Gastrocnemius medialis (tissue), 4 donors: ENCODE measurements at places on chromosomes 7 and 10.

GRCh38 chr10:109913306-109913892 is 9.9 kb downstream of the XPNPEP1 start:
- DNase-seq = no peak

GRCh38 chr7:102251531-102252365 is 34.9 kb upstream of the SH2B2 start:
- no peak for DNase-seq

DNA sequence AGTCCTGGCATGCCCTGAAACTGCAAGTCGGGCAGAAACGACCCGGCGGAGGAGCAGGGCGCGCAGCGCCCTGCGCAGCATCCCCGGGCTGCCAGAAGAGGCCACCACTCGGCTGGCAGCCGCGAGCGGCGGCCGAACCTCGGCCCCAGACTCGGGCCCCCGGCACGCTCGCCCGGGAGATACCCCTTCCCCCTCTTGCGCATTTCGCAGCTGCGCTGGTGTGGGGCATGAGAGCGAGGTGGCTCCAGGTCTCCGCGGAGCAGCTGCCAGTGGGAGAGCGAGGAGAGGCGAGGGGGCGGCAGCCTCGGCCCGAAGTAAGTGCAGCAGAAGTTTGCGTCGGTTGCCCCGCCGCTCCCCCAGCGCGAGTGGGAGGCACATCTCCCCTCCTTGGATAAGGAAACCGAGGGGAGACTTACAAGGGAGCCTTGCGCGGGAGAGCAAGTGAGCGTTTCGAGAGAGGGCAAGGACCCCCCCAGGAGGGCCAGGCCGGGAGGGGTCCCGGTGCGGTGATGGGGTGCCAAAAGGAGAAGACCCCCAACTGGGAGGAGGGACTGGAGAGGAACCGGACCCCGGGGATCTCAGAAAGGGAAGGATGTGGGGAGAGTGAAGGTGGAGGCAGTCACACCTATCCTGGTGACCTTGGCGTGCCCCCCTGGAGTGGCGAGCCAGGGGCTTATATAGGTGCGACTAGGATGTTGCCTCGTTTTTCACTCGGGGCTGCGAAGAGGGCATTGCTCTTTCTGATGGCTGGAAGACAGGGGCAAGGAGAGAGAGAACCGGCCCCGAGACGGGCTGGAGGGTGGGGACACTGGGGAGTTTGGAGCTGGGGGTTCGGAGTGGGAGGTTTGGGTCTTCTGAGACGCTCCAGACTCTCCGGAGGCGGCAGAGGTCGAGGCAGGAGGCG is 256.3 kb downstream of the OTUD1 start:
- DNase-seq = no peak

- no peak for DNase-seq
Measured at GRCh38 chr10:102781090-102781920, 37.6 kb downstream of the WBP1L start.

DNA sequence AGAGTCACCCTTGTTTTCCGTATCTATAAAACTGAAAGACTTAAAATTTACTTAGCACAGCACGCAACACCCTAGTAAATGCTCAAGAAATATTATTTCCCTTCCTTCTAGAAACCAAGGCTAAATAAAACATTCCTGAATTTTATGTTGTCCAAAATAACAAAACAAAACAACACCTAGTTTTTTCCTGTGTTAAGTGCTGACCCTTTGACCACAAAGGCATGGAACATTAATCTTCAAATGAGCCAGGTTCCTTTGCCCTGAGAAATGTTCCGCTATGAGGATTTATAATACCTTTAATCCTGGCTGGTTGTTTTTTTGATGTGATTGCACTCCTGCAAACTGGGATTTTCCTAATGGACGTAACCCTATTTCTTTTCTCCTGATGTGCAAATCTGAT is 29.0 kb upstream of the DGKI start:
- no peak for DNase-seq

DNA sequence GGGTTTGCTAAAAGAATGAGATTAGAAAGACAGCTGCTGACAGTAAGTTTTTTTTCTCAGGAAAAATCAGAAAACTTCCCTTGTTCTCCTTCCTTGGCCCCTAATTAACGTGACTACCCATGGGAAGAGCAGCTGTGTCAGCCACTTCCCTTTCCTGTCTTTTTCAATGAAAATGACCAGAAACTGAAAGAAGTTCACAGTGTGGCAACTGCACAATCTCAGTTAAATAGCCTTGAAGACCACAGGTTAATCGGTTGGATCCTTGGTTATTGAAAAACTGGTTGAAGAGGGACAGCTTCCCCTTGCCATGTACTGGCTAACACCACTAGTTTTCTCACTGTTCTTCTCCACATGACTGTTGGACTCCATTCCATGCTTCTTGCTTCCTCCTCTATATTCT is 148.8 kb upstream of the AGR3 start:
- no peak for DNase-seq

DNA sequence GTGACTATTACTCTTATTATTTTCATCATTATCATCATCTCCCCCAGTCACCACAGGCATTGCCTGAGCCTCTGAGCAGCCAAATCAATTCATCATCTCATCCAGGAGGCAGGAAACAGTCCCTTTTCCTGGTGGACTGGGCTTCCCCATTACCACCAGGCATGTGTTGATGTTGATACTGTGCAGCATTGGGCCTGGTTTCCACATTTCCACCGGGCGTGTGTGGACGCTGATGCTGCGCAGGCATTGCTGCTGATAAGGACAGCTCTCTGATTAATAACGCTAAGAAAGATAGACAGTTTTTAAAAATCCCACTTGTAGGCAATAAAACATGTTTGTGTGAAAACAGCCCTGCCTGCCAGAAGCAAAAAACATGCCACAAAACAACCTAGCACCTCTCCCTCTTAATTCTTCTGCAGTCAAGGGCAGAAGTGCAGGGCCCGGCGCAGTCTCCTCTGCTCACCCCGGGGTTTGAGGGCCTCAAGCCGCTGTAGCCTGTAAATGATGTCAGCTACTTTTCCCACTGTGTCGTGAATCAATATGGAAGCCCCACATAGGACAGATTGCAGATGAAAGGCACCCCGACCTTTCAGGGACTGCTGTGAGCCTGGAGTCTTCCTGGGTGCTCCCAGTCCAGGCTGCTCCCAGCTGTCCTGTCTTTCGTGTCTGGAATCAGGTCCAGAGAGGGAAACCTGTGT is 216.0 kb downstream of the WDR37 start:
- no peak for DNase-seq

DNA sequence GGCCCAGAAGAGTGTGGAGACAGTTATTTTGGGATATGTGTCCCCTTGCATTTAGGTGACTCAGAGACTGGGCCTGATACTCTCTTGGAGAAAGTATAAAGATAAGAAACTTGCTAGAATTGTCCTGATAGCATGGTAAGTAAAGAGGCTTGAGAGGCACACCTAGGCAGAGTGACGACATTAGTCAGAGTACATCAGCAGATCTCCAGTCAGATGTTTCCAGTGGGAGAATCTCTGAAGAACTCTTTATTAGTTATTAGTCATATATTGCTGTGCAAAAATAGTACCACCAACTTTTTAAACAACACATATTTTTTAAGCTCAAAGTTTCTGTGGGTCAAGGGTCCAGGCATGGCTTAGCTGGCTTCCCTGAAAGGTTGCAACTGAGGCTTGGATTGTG is 182.6 kb downstream of the NEBL start:
- no peak for DNase-seq

- no peak for DNase-seq
Measured at GRCh38 chr10:116815641-116816415, 33.5 kb upstream of the ENO4 start.

GRCh38 chr10:119374236-119374635 is 166.9 kb downstream of the GRK5 start:
- DNase-seq = no peak

- no peak for DNase-seq
Measured at GRCh38 chr10:14971867-14972448, 12.8 kb downstream of the MEIG1 start.

DNA sequence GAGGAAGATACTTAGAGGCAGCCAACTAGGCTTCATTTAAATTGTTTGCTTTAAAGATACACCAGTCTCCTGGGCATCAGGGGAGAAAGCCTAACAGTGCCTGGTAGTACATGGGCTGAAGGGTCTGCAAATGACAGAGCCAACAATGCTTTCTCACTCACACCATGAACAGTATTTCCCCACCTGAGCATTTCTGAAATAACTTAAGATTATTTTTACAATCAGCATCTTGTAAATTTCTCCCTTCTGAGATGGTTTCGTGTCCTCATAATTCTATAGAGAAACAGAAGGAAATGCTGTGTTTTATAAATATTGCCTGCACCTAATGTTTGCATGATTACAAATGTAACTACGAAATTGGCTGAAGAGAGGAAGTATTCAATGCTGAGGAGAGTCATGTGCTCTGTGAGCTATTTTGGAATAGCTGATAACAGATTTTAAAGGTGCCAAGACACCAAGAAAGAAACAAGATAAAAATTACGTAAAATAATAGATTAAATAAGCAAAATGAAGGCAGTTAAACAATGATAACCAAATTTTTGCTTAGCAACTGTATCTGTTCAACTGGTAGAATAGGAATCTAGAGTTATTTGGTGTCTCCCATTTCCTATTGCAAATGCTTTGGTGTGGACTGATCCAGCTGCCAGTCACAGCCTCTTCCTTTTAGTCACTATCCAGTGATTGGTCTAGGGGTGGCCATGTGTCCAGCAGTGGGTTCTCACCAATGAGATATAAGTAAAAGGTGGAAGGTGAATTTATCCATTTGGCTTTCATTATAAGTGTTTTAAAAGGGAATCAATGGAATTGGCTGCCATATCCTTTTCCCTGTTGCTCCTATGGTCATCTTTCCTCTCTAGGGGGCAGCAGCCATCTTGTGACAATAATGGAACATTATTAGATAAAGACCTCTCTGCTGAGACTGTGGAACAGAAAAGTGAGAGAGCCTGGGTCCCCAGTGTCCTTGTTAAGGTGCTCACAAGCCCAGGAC is 167.9 kb upstream of the SLC26A5 start:
- DNase-seq = no peak

- DNase-seq = no peak
Measured at GRCh38 chr10:19290770-19291169, 242.2 kb downstream of the MALRD1 start.

GRCh38 chr7:100946766-100947365 is 2.5 kb upstream of the MUC3A start:
- no peak for DNase-seq

DNA sequence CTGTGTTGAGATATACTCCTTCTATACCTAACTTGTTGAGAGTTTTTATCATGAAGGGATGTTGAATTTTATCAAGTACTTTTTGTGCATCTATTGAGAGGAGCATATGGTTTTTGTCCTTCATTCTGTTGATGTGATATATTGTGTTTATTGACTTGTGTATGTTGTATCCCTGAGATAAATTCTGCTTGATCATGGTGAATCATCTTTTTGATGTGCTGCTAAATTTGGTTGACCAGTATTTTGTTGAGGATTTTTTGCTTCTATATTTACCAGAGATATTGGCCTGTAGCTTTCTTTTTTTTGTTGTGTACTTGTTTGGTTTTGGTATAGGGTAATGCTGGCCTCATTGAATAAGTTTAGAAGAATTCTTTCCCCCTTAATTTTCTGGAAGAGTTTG is 32.4 kb downstream of the NEURL1 start:
- DNase-seq = no peak

DNA sequence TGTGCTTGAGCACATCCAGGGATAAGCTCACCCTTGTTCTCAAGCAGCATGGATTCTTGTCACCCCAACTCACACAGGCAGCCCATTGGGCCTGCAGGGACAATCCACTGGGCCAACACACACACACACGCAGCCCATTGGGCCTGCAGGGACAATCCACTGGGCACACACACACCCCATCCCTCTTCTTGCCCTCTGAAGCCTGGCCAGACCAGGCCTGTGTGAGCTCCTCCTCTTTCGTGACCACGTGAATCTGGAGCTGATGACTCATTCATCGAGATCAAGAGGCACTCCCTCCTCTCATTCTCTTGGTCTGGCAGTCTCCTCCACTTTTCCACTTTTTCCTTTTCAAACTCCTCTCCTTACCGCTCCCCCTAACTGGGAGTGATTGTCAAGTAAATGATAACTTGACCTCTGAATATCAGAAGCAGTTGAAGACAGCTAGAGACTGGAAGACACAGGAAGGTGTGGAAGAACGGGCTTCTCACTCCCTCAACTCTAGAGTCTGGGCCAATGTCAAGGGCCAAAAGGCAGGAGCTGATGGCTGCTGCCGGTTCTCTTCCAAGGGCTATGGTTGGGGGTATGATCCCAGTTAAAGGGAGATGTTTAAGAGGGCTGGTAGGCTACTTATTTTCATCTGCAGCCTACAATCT is 89.7 kb downstream of the HIPK2 start:
- no peak for DNase-seq

- DNase-seq = no peak
Measured at GRCh38 chr10:26780106-26780792, 80.5 kb downstream of the ABI1 start.

DNA sequence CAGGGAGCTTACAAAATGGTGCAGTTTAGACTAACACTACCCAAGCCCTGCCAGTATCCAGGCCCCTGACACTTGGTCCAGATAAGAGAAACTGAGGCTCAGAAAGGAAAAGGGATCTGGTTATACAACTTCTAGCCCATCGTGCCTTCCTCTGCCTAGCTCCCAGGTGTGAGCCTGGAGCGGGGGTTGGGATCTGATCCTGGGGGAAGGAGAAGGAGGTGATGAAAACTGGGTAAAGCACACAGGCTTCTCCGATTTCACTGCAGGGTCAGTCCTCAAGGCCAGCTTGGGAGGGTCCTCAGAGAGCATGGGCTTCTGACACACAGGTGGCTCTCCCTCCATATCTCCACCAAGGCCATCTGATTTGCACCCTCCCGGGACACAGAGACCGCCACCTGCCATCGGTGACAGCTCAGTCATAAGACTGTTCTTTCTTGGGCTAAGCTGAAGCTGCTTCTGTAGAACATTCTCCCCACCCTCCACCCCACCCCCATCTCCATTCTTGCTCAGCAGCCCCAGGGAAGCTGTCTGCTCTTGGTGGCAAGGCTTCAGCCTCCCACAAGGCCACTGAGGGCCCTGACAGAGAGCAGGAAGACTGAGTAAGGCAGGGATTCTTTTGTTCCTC is 16.4 kb downstream of the SRRM3 start:
- DNase-seq = no peak

- DNase-seq = no peak
Measured at GRCh38 chr10:5512881-5513612, 11.7 kb upstream of the CALML3 start.

DNA sequence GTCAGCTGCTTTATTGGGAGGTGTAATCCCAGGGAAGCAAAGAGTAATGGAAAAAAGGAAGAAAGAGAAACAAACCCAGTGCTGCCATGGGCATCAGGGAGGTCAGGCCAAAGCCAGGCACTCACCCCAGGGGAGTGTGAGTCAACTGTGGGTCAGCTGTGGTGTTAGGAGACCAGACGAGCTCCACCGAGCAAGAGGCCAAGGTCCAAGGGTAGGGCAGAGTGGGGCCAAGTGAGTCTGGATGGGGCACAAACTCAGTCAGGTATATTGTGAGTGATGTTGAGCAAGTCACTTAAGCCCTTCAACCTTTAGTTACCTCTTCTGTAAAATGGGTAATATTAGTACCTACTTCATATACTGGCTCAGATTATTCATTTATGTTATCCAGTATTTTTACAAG is 30.4 kb upstream of the CDK13 start:
- no peak for DNase-seq

- no peak for DNase-seq
Measured at GRCh38 chr7:30596721-30597120, 2.0 kb downstream of the GARS1 start.
